ENCODE measurements at places on chromosomes 6 and 20.

- no peak for DNase-seq
Measured at GRCh38 chr20:24762371-24762770, 186.7 kb upstream of the CST7 start.

DNA sequence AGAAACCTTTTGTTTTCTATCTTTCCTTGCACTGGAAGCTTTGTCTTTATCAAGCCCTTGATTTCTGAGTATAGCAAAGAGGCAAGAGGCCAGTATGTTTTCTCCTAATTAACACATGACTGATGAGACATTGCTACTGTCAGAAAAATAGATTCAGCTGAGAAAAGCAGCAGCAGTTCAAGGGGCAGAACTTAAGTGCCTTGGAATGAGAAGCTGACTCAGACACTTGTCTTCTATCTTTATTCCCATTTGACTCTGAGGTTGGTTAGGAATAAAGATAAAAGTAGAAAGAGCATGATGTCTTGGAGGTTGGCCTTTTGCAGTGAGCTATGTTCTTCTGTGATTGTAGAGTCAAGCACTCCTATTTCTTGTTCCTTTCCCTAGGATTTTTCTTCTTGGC, 79.1 kb upstream of the MAN1A1 start:
- DNase-seq: no peak

GRCh38 chr20:60135276-60135675, 177.1 kb downstream of the CDH26 start:
- DNase-seq: no peak

DNA sequence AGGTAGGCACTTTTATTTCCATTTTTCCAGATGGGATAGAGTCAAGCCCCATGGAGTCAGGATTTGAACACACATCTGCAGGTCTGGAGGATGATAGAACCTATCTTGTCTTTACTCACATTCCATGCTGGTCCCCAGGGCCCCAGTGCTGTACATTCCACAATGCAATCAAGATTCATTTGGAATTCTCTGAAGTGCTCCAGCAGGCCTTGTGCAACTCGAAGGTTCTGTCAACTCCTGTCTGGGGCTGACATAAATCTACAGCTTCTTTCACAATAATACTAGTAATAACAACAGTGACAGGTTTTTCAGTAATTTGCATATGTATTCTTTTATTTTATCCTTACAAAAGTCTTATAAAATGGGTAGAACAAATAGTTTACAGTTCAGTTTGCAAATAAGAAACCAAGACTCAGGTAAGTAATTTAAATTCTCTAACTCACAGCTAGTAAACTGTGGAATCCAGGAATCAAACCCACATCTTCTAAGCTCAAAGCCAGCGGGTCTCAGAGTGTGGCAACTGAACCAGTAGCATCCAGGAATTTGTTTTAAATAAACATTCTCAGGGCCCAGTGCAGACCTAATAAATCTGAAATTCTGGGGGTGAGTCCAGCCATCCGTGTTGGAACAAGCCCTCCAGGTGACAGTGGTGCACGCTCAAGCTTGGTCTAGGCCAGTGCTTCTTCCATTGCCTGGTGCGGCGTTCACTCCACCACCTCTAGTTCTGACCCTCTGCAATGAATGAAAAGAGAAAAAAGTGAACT, 137.0 kb upstream of the TNFAIP3 start:
- no peak for DNase-seq

DNA sequence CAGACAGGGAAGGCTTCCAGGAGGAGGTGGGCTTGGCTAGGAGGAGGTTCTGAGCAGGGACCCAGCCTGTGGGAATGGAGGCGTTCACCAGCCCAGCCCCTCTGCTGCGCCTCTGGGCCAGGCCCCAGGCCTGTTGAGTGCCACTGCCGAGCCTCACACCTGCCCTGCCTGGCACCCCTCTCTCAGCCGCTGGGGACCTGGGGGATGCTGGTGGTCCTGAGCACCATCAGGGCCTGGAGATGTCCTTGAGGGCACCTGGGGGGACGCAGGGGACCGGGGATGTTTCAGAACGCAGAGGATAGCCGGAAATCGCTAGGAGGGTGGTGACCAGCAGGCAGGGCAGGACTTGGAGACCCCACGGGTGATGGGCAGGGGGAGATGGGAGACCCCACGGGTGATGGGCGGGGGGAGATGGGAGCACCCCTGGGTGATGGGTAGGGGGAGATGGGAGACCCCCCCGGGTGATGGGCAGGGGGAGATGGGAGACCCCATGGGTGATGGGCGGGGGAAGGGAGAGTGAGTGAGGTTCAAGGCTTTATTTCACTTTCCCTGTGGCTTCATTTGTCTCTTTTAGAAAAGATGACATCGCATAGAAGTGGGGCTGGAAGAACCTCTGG, 12.7 kb downstream of the GATA5 start:
- no peak for DNase-seq

- DNase-seq: no peak
Measured at GRCh38 chr6:39260456-39260855, 31.2 kb upstream of the KCNK5 start.

Measured in activated CD4-positive, CD25-positive, alpha-beta regulatory T cell (primary cell).